ENCODE measurements at places on chromosomes 7 and 10. TPM values are rescaled to one million over a fixed set of nuclear protein-coding genes. Genes with fewer than 3 reads are reported as not detected.
A peak's percentile ranks its signal among the peaks of the same experiment; 100 is the strongest.

DNA sequence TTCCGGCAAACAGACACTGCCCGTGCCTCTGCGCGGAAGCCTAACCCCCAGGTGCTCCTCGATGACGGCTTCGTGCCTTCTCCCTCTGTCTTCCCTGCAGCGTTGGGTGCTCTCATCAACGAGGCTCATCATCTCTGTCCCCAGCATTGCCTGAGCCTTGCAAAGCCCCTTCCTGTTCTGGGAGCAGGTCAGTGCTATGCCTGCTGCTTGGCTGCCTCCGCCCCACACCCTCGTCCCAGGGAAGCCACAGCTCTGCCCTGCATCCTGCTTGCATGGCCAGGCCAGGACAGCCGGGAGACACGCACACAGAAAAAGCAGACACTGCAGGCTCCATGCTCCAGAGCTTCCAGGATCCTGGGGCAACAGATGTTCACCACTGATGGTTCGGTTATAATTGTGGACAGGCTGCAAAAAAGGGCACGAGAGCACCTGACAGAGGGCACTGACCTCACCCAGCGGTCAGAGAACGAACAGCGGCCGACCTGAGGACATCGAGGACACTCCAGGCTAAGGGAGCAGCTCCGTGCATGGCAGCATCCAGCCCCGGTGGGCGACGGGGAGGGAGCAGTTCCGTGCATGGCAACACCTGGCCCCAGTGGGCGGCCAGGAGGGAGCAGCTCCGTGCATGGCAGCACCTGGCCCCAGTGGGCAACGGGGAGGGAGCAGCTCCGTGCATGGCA, 265.5 kb downstream of the PTPRN2 start:
- no peak for DNase-seq

- DNase-seq = no peak
These were observed 159.7 kb downstream of the RTKN2 start for GRCh38 chr10:62108759-62109586.

DNA sequence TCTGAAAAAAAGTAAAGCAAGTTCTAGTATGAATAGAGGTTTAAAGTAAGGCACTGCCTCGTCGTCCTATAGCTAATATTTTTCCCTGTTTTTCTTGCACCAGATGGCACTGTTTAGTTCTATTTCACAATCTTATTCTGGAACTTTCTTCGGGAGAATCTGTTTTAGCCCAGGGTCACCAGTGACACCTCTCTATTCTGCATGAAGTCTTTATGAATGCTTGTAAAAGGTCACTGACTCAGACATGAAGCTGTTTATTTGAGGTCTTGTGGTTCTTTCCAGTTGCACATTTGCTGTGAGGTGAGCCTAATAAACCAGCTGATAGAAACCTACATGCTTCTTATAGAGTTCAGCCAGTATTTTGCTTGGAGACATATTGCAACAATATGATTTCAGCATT, 444.3 kb downstream of the AUTS2 start:
- DNase-seq = peak; percentile 36

DNA sequence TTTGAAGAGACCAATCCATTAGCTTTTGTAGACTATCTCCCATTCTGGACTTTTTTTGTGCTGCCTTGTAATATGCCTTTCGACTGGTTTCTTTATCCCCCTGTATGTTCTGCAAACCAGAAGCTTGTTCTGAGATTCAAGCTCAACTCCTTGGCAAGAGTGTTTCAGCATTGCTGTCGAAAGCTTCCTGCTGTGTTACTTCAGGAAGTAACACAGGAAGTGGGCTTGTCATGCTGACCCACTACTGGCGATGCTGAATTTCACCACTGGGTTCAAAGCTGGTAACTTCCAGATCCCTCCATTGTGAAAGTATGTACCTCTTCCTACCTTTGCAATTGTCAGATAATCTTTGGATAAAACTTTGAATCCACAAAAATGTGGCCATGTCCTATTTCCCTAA, 57.9 kb upstream of the INSYN2A start:
- no peak for DNase-seq

- no peak for DNase-seq
These were observed 285.2 kb downstream of the PTPRN2 start for GRCh38 chr7:158302274-158303070.

- peak; percentile 31 for DNase-seq
These were observed 26.7 kb upstream of the ABLIM1 start for GRCh38 chr10:114684822-114685209.

DNA sequence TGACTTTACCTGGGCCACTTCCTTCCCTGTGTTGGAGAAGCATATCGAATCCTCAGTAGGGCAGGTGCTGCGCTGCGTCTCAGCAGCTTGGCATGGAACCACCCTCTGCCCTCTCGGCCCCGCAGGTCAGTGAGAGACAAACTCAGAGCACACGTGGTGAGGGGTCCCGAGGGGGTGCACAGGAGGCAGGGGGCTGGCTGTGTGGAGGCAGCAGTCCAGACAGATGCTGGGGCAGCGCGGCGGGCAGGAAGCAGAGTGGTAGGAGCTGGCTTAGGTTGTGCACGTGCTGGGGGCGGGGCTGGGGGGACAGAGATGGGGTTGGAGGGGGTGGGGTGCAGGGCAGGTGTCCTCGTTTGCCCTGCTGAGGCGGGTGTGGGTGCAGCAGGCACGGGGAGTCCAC, 33.1 kb downstream of the NUB1 start:
- DNase-seq = no peak

The FLNC gene
- total RNA-seq = 106 TPM

The ABCA13 gene
- 5.6 TPM for total RNA-seq

The PTPRN2 gene
- total RNA-seq = 0.99 TPM

The ZNF786 gene
- total RNA-seq = 6.6 TPM
